ENCODE measurements at places on chromosomes 16 and 17.
A peak's percentile ranks its signal among the peaks of the same experiment; 100 is the strongest.

DNA sequence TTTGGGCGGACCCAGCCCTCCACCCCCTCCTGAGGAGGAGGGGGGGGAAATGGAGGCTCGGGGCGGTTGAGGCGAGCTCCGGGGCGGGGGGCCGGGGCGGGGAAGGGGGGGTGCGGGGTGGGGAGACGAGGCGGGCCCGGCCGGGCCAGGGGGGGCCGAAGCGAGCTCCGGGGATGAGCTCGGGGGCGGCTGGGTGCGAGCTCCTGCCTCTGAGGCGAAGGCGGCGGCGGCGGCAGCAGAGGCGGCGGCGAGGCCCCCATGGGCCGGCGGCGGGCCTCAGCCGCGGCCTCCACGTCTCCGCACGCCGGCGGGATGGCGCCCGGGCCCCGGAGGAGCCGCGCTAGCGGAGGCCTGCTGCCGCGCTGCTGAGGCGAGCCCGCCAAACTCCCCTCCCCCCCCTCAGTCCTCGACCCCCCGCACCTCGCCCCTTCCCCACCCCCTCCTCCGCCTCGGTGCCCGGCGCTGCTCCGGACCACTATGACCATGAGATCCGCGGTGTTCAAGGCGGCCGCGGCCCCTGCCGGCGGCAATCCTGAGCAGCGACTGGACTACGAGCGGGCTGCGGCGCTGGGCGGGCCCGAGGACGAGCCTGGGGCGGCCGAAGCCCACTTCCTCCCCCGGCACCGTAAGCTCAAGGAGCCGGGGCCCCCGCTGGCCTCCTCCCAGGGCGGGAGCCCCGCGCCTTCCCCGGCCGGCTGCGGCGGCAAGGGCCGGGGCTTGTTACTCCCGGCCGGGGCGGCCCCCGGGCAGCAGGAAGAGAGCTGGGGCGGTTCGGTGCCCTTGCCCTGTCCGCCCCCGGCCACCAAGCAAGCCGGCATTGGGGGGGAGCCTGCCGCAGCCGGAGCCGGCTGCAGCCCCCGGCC, 596 bp downstream of the MSL1 start:
- DNase-seq: peak; percentile 25

DNA sequence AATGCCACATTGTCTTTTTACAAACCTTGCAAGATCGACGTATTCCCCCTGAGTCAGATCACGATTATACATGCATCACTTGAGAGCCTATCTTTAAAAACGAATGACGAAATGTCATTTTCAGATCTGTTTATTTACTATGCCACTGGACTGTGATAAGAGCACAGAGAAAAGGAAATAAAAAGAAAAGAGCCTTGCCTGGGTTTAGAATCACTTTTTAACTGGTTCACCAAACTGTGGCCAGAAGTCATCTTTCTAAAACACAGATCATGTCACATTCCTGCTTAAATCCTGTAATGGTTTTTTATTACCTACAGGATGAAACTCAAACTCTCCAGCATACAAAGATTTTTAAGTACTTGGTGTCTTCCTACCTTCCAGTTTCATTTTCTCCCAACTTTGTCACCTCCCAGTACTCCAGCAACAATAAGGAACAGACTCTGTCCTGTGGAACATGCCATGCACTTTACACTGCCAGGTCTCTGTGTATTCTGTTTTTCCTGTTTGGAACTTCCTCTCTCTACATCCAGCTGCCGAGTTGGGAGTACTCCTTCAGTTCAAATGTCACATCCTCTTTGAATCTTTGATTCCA, 91.5 kb downstream of the SNX11 start:
- DNase-seq: no peak

DNA sequence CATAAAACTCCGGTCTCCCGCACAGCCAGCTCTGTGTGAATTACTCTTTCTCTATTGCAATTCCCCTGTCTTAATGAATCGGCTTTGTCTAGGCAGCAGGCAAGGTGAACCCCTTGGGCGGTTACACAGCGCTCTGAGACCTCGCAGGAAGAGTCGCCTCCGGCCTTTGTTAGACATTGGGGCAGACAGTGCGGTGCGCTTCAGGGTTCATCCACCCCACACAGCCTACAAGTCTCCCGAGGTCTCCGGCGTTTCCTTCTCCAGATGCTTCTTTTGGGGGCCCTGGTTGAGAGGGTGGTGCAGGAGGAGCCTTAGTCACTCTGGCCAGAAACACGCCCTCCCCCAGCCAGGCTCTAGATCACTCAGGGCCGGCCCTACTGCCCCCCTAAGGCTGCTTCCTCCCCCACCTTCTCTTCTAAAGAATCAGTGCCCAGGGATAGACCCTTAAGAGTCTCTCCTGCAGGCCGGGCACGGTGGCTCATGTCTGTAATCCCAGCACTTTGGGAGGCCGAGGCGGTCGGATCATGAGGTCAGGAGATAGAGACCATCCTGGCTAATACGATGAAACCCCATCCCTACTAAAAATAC, 1.7 kb upstream of the MSRB1 start:
- no peak for DNase-seq

GRCh38 chr16:51719376-51719775, 568.3 kb upstream of the SALL1 start:
- peak; percentile 2 for DNase-seq

DNA sequence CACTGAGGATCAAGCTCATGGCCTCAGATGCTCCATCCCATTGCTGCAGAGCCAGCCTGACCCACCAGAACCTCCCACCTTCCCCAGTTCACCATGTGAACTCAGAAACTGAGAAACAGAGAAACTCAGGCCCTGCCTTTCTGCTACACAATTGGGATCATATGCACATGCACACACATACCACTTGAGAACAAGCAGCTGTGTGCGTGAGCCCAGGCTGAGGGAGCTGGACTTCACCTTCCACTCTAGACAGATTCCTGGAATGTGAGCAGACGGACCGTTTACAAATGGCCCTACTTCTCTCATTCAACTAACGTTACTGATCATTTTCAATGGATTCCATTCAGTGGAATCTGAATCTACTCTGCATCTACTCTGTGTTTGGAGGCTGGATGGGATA, 1.7 kb upstream of the SPEM2 start:
- DNase-seq: no peak

DNA sequence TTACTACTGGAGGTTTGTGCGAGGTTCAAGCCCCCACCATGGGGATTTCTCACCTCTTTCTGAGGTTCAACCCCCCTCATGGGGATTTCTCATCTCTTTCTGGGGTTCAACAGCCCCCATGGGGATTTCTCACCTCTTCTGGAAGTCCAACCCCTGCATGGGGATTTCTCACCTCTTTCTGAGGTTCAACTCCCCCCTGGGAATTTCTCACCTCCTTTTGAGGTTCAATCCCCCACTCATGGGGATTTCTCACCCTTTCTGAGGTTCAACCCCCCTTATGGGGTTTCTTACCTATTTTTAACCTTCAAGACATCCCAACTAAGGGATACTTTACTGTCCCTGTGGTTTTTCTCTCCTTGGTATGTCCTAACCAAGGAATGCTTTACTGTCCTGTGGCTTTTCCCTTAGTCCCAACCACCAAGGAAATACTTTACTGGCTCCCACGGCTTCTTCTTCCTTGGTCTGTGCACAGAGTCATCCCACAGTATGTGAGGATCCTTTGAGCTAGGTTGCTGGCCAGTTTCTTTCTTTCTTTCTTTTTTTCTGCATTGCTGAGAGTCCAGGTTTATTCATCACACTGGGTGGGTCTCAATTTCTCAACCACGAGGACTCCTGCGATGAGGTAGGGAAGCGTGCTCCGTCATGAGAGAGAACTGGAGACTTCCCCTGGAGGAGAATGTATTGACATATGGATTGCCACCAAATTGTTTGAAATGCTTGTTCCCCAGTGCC, 2140.2 kb downstream of the TP53TG3F start:
- no peak for DNase-seq

GRCh38 chr17:2054512-2055291, at the start of gene HIC1:
HIC1 (plus strand) TSS chr17:2055103; CDS start chr17:2056691, 1,588 bp downstream.
- DNase-seq: peak; percentile 57

DNA sequence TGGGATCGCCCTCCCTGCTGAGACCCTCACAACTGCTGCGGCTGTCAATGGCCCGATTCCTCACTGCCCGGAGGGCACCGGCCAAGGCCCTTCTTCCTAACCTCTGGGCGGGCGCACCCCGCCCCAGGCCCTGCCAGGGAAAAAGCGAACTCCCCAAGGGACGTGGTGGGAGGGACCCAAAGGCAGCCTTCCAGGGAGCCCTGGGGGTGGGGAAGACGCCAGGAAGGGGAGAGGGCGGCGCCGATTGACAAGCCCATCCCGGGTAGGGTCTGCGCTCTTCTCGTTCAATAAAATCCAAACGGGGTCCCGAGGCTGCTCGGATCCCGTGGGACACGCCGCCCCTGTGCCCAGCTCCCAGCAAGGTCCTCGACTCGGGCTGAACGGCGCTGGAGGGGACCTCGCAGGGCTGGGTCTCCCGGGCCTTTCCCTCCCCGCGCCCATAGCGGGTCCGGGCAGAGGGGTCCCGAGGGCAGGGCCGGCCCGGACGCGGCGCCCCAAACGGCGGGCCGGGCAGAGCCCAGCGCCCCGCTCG, 416 bp downstream of the KIFC3 start:
- DNase-seq: no peak

- DNase-seq: no peak
These were observed 52.4 kb downstream of the NEUROD2 start for GRCh38 chr17:39555368-39555767.

- DNase-seq: no peak
These were observed 1.9 kb upstream of the MMP28 start for GRCh38 chr17:35797370-35797769.

DNA sequence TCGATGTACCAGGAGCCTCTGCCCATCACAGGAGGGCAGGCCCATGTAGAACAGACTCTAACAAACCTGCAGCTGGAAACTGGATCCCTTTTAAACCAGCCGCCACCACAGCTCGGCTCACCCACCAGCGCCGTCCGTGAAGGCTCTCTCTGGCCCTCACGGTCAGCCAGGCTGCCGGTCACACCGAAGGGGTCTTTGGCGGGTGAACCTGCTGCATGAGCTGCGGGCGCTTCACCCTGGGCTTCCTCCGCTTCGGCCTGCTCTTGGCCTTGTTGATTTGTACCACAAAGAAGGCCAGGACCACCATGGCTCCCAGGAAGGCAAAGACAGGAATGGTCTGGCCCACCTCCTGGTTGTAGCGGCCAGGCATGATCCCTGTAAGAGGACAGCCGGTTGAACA, 11.7 kb upstream of the SLC38A8 start:
- DNase-seq: no peak

Measured in mammary epithelial cell (primary cell).